ENCODE measurements at places on chromosomes 13 and 19.
A peak's percentile ranks its signal among the peaks of the same experiment; 100 is the strongest.

GRCh38 chr13:66803013-66803807 is 426.9 kb downstream of the PCDH9 start:
- peak; percentile 70 for DNase-seq

DNA sequence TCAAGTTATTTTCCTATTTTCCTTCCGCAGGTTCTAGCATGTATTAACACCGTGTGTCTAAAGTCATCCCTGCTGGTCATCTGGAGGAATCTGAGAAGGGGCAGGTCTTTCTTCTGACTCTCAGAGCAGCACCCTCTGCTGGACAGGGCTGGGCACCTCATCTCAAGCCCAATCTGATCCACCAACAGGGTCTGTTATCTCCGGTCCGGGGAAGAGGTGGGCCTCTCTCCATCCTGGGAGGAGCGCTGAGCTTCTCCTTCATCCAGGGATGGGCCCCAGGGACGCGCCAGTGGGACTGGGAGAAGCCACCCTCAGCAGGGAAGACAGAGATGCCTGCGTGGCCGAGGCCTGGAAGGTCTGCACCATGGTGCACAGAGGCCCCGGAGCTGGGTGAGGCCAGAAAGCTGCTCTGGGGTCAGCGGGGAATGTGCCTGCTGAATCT is 26.0 kb upstream of the ZNF331 start:
- DNase-seq: peak; percentile 63

DNA sequence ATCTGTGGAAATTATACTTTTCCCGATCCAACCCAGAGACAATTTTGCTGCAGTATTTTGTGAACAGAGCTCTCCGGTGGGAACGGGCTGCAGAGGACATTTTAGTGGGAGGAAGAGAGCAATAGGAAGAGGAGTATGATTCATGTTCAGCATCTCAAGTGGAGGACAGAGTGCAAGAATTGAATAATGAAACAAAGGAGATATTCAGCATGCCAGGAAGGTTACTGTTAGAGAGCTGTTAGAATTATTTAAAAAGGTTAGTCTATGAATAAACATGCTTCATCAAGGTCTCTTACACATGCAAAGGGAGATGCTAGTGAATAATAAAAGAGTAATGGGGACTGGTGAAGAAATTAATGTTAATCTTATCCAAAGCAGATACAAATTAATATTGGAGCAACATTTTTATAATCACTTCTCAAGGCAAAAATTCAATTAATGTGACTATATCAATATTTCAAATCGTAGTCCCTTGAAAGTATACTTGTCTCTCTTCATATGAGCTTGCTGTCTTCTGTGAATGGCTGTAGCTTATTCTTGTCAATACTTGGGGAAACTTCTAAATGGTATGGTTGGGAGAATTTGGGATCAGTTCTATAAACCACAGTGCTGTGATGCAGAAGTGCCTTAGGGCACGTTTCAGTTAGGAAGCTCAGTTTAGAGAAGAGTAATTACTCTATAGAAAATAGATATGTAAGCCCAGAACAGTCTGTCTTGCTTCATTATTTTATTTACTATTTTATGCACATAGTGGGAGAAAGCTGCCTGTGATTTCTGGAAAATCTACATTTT is 1165.8 kb downstream of the OLFM4 start:
- DNase-seq: peak; percentile 30

DNA sequence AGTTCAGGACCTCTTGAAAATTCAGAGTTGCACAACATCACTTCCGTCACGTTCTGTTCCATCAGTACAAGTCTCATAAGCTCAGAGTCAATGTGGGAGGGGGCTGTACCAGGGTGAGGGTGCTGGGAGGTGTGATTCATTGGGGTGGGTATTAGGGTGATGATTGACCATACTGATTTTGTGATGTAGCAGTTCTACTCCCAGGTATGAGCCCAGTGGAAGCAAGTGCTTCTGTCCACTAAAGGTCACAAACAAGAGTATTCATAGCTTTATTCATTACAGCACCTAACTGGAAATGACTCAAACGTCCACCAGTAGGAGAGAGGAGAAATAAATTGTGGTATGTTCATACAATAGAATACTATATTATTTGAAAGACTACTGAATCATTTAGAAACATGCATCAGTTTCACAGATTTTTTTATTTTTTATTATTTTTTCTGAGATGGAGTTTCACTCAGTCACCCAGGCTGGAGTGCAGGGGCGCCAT is 12.1 kb upstream of the UPF3A start:
- no peak for DNase-seq

DNA sequence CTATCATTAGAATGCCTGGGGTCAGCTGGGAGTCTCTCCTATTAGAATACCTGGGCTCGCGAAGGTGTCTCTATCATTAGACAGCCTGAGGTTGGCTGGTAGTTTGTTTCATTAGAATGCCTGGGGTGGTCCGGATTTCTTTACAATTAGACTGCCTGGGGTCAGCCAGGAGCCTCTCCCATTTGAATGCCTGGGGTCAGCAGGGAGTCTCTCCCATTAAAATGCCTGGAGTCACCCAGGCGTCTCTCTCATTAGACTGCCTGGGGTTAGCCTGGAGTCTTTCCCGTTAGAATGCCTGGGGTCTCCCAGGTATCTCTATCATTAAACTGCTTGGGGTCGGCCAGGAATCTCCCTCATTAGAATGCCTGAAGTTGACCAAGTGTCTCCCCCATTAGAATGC is 1458.3 kb downstream of the UQCRFS1 start:
- no peak for DNase-seq

DNA sequence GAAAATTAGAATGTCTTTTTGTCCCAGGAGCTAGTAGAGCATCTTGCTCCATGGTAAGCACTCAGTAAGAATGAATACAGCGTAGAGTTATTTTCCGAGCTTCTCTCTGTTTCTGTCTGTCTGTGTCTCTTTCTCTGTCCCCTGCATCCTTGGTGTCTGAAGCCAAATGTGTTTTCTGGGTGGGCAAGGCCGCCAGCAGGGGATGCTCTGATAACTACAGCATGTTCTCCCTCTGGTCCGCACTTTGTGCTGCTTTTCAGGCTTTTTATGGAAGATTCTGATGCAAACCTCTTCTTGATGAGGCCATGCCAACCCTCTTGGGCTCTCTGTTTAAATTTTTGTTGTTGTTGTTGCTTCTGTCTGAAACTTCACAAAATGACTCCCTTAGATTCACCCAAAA is 142.8 kb upstream of the UBL3 start:
- no peak for DNase-seq

- no peak for DNase-seq
These were observed 8.5 kb upstream of the SHISA2 start for GRCh38 chr13:26060357-26060756.

GRCh38 chr19:29324717-29325116 is 111.8 kb upstream of the UQCRFS1 start:
- no peak for DNase-seq

GRCh38 chr19:4386041-4386782 is 14.1 kb downstream of the SH3GL1 start:
- DNase-seq: no peak

DNA sequence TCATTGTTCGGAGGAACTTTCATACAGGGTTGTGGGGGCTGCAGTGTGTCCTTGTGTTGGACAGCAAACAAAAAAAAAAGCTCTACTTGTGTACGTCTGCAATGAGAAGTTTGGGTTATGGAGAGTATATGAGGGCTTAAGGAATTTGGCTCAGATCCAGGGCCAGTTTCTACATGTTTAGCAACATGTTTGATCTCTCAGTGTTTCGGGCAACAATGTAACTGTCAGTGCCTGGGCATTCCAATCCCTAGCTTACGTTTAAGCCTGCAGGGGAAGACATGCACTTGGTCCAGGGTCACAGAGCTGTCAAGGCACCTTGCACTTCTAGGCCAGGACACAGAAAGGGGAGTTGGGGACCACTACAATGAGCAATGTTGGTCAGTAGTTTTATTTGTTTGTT is 13.9 kb downstream of the ZNF543 start:
- DNase-seq: no peak

GRCh38 chr13:90798381-90798780 is 549.1 kb upstream of the MIR17HG start:
- no peak for DNase-seq

- DNase-seq: no peak
These were observed 3.7 kb upstream of the AKAP8L start for GRCh38 chr19:15422296-15423075.

GRCh38 chr19:37983153-37983552 is 76.1 kb downstream of the SIPA1L3 start:
- no peak for DNase-seq

GRCh38 chr13:84649853-84650252 is 767.6 kb upstream of the SLITRK1 start:
- DNase-seq: no peak

- DNase-seq: no peak
These were observed 16.9 kb downstream of the TFDP1 start for GRCh38 chr13:113601166-113602070.

- no peak for DNase-seq
These were observed 27.4 kb downstream of the EFNA2 start for GRCh38 chr19:1312767-1313694.

DNA sequence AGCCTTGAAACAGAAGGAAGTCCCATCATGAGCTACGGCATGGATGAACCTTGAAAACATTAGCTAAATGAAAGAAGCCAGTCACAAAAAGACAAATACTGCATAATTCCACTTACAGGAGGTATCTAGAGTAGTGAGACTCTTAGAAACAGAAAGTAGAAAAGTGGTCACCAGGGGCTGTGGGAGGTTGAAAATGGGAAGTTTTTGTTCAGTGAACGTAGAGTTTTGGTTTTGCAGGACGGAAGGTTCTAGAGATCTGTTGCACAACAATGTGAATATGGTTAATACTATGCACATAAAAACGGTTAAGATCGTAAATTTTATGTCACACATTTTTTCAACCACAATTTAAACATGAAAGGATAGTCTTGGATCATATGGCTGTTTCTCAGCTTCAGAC is 11.9 kb upstream of the SLC10A2 start:
- DNase-seq: no peak

- no peak for DNase-seq
These were observed 16.1 kb downstream of the SYDE1 start for GRCh38 chr19:15123031-15123890.

DNA sequence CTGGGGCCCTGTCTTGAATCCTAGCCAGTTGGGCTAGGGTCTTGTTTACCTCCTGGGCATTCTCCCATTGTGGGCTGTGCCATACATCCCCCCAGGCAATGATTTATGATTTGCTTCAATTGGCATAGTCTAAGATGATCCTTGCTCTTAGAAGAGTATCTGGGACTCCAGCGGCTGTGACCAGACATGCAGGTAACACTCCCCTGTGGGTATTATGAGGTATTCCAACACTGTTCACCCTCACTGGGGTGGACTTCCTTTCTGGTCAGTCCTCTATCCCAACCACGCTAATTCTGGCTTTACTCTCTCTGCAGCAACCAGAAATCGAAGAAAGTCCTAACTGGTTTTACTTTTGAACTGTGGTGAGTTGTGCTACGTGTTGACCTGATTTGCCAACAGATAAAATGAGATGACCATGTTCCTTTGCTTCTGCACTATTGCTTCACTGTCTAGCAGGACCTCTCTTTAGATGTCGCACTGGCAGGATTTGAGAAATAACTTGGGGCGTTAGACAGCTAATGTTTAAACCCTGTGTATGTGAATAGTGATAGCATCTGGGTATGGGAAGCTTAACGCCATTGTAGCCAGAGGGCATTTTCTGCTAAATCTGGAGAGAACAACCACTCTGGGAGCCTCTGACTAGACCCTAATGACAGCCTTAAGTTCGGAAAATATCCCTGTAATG is 6.7 kb upstream of the LRCH1 start:
- DNase-seq: peak; percentile 3

DNA sequence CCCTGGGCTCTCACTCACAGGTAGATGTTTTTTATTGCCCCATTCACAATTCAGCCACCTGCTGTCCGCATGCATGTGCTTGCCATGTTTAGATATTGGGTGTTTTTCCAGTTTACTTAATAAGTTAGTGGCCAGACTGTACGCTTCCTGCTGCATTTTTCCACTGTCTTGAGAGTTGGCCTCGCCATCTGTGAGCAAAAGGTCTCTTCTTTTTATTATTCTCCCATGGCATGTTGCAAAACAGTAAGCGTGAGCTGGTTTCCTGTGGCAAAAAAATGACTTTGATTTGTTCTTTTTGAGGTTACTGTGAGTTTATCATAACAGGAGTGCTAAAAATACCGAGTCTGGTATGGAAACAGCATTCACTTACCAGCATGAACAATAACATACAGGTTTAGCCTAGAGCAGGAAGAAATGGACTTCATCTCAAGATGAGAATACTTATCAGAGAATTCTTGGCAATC is 46.0 kb downstream of the SAE1 start:
- no peak for DNase-seq

GRCh38 chr19:32104850-32105235 is 240.6 kb upstream of the ZNF507 start:
- DNase-seq: no peak

DNA sequence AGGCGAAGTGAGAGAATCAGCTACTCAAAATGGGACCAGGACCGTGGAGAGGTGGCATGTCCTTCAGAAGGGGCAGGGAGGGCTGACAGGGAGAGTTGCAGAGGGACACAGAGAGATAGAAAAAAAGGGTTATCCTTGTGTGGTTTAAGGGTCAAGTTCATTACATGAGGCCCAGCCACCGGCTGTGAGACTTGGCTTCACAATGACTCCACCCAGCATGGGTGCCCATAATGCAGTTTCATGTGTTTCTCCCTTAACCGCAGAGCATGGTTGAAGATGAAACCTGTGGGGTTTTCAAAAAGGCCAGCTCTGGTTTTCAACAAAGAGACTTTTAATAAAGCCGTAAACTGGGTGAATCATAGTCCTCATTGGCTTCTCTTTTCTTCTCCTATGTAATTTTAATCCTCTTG is 164.6 kb downstream of the KLF5 start:
- DNase-seq: peak; percentile 48

GRCh38 chr13:58712191-58712590 is 1080.6 kb downstream of the PCDH17 start:
- DNase-seq: no peak

DNA sequence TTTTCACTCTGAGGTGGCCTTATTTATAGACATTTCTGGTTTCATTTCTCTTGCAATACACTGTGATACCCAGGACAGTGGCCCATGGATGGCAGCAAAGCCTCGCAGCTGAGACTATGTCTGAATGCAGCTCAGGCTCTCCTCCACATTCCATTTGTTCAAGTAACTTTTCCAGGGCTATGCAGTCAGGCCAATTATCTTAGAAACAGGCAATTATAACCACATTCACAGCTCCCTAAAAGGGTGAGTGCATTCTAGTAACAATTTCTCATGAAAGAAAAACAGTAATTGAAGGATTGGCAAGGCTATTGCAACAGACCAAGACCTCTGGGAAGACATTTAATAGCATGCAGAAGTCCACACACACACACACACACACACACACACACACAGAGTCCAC is 264.0 kb downstream of the TBC1D4 start:
- DNase-seq: no peak

GRCh38 chr13:59991395-59991794 is 172.3 kb downstream of the DIAPH3 start:
- no peak for DNase-seq
